ENCODE measurements at places on chromosomes 2 and 18. TPM values are rescaled to one million over a fixed set of nuclear protein-coding genes. Genes with fewer than 3 reads are reported as not detected.

DNA sequence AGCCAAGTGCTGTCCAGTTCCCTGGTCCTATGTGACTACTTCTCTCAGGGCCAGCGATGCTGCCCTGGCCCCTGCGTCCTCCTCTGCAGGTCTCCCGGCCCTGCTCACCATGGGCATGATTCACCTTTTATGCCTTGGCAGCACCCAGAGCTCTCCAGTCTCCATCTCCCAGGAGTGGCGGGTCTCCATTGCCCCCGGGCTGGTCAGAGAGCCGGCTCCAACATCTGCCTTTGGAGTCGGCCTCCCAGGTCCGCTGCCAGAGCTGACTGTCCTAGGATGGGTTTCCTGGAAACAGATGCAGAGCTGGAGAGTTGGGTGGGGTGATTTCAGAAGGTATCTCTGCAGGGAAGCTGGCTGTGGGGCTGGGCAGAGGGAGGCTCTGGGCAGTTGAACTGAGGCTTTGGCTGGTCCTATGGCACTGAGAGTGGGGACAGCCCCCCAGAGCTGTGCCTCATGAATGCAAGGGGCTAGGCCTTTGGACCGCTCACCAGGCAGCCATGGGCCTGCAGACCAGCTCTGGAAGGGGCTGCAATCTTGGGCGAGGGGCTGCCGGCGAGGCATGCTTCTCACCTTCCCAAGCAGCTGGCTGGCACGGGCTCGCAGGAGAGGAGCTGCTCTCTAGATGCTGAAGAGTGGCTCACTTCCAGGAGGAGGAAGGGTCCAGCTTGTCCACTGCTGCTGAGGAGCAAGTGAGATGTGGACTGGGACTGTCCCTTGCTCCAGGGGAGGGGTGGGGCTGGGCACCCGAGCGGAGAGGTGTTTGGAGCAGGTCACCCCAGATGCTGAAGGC is 59.8 kb upstream of the HS6ST1 start:
- no peak for DNase-seq

DNA sequence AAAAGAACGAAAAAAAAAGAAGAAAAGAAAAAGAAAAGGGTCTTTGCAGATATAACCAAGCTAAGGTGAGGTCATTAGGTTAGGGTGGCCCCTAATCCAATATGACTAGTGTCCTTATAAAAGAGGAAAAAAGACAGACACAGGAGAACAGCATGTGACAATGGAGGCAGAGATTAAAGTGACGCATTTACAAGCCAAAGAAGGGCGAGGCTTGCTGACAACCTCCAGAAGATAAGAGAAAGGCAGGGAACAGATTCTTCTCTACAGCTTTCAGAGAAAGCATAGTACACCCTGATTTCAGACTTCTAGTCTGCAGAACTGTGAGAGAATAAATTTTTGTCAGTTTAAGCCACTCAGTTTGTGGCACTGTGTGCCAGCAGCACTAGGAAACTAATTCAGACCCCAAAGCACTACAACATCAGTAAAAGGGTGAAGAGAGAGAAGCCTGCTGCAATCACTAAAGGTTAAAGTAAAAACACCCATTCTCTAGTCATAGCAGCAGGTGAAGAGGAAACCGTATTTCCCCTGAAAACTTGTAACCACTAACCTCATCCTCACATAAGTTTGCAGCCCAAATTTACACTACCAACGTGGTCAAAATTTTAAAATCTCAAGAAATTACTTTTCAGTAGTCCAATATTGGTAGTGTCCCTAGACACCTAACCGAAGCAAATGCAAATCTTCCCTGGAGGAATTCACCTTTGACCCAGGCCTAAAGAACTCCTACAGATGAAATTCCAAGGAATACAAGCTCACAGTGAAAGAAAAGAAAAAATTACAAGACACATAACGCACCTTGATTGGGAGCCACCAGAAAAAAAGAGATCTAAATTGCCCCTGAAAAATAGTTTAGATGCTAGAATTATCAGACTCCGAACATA is 17.5 kb downstream of the REEP1 start:
- no peak for DNase-seq

DNA sequence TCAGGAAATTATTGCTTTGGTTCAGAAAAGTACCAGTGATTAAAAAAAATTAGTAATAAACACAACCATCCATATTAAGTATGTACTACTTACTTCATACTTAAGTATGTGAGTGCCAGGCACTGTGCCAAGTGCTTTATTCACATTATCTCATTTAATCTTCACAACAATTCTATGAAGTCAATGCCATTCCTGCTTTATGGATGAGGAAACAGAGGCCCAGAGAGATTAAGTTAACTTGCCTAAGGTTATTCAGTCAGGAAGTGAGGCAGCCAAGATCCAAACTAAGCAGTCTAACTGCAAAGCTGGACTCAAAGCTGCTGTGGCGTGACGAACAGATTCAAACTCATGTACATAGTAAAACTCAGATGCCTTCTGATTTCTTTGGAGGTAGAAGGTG is 22.3 kb downstream of the DTNB start:
- DNase-seq = no peak

Gene MTCL1
- polyA plus RNA-seq = 33.0 TPM

DNA sequence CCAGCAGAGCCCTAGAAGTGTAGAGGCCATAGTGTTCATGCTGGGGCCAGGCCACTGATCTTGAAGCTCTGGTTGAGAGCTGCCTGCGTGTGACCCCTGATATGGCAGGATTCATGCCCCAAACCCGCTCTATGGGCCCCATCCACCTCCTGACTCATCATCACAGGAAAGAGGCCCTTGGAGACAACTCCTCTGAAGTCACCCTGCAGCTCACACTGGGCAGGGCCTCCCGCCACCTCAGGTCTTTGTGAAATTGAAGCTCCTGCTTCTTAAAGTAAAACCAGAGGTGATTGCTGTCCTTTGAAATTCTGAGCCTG is 12.0 kb upstream of the TUBB6 start:
- no peak for DNase-seq

GRCh38 chr18:79421275-79421857 is 25.6 kb downstream of the NFATC1 start:
- DNase-seq = no peak

- DNase-seq = no peak
Measured at GRCh38 chr2:22355816-22356433, 1029.1 kb upstream of the KLHL29 start.

Gene LRRTM1
- polyA plus RNA-seq = 0.34 TPM

DNA sequence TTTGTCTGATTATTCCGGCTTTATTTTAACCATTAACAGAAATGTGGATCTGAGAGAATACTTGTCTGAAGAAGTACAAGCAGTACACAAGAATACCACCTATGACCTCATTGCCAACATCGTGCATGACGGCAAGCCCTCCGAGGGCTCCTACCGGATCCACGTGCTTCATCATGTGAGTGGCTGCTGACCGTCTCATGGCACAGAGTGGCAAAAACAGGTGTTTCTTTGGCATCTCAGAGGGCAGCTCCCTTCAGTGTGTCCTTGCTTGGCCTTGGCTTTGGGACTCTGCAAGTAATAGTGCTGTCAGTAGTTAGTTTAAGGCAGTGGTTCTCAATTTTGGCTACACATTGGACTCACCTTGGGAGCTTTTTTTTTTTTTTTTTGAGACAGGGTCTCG is 23.1 kb downstream of the SFTPB start:
- DNase-seq = no peak

- no peak for DNase-seq
Measured at GRCh38 chr2:231611273-231612108, 18.8 kb downstream of the TEX44 start.

Gene NEB
- 1,544 TPM for polyA plus RNA-seq

DNA sequence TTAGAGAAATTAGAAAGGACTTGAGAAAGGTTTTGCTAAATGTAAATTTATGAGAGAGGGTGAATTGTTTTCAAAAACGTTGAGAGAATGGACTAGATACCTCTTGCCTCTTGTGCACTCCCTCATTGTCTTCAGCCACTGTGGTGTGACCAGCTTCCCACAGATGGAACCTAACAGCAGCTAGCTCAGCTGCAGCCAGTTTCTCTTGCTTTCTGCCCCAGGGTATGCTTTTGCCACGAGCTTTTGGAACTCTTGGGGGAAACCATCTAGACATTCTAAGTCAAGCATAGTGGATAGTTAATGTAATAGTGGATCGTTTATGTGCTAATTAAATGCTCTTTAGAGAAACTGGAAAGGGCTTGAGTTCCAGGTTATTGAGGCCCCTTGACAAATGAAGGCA is 288.2 kb downstream of the CTNNA2 start:
- no peak for DNase-seq

Gene ATP6V1C2
- polyA plus RNA-seq = 3.3 TPM

Gene REG3G
- polyA plus RNA-seq = not detected

GRCh38 chr2:191844706-191845105 is 2.2 kb downstream of the CAVIN2 start:
- DNase-seq = no peak

Gene SRD5A2
- 0.04 TPM for polyA plus RNA-seq

DNA sequence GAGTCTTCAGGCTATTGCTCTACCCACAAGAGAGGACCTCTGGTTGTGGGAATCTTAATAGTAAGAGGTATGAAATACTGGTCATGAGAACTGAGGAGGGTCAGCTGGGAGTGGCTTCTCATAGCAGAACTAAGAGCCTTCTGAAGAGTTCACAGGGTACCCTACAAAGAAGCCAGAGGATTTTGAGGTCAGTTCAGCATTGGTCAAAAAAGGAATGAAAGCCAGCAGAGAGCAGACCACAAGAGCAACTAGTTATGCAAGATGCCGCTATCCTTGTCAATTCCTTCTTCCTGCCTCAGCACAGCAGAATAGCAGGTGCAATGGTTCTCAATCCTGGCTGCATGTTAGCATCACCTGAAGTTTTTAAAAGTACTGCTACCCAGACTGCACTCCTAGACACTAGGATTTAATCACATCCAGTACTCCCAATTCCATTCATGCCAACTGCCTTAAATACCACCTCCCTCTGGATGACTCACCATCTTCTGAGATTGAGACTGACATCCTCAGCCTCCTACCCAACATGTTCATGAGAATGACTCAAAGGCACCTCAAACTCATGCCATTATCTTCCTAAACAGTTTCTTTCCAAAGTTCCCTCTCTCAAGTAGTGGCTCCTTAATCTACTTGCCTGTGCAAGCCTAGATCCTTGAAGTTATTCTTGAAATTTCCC is 81.0 kb upstream of the RBMS1 start:
- no peak for DNase-seq

- DNase-seq = no peak
Measured at GRCh38 chr2:199477277-199477834, 19.6 kb upstream of the SATB2 start.

DNA sequence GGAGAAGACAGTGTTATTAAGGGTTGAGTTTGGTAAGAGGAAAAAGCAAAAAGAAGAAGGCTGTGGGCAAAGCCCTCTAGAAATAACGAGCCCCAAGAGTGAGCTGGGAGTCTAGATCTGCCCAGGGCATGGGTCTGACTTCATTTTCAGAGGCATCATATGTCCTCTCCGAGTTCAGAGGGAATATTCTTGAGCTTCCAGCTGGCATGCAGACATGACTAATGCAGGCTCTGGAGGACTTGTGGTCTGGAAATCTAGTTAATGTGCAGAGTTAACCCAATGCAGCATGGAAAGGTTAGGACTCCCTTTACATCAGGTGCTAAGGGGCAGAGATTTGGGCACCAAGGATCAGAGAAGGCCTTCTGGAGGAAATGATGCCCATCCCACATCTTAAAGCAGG is 7.3 kb downstream of the ACMSD start:
- DNase-seq = no peak

DNA sequence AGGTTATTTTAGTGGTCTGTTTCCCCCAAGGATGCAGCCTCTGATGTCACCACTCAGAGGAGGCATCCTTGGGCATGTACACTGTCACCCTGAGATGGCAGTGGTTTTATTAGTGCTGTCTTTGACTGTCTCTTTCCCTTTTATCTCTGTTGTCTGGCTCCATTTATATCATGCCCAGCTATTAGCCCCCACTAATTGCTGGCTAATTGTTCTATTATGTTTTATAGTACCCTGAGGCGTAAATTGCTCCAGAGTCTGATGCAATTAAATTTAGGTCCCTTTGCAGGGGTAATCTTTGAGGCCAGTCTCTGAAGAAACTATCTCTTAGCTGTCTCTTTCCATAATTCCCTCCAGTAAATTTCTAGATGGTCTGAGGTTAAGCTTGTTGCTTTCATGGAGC is 301.0 kb upstream of the KLHL29 start:
- DNase-seq = no peak

Gene FAM110C
- polyA plus RNA-seq = 1.8 TPM

DNA sequence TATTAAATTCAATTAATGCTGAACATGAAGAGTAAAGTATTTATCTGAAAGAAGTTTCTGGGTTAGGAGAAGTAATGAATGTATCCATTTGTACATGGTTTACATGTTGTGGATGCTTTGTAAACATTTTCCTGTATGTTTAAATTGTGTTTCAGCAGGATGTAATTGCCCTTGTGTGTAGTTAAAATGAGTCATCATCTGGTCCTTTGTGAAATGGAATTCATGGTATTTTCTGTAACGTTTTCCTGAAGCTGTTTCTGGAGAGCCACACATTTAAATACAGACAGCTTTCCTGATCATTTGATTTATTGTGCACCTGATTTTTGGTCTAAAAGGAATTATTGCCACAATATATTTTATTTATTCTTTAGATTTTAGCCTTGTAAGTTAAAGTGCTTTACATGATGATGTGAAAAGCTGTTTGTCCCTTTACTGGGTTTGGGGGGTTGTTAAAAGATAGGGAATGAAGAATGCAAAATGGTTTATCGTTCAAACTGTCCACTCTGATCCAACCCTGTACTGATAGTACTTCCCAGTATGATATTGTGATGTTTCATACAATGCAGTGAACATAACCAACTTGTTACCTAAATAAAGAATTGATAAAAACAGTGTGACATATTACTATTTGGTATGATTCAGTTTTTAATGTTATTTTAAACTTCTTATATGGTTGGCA is 41.7 kb upstream of the SLC3A1 start:
- no peak for DNase-seq

GRCh38 chr18:24584205-24584604 is 123.8 kb downstream of the HRH4 start:
- DNase-seq = no peak

- DNase-seq = no peak
Measured at GRCh38 chr2:131125195-131125757, 20.1 kb downstream of the PLEKHB2 start.

Measured in forelimb muscle (tissue), 1 donor.